ENCODE measurements at places on chromosomes 2 and 18.

DNA sequence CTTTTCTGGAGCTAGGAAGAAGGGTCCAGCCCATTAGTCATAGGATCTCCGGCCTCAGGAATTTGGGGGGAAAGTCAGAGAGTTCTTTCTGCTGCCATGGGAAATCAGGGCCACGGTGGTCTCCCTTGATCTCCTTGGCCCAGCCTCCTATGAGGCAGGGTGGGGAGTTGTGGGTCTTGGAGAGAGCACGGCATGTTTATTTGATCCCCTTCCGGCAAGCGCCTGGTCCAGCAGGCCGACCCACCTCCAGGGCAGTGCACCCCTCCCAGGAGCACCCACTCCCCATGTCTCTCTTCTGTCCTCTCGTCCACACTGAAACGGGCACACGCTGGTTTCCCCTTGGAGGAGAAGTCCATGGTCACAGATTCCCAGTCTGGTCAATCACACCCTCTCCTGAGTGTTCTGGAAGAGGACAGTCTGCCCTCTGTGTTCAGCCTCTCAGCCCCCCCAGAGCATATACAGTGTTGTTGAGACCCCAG, 464.6 kb upstream of the HS6ST1 start:
- no peak for DNase-seq

DNA sequence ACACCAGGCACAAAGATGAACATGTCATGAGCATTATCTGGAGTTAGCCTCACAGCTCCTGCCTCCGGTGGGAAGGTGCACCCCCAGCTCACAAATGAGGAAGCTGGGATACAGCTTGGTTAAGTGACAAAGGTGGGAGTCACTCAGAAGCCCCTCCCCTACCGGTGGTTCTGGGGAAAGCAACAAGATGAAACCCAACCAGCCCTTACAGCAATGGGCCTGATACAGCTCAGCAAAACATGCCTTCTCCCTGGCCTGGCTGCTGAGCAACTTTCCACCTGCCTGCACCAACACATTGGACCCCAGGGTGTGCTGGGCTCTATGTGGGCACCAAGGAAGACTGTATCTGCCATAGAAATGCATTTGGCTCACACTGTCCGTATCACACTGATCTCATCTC, 113.2 kb downstream of the GYPC start:
- no peak for DNase-seq

GRCh38 chr2:6866982-6867381, 1.3 kb upstream of the CMPK2 start:
- DNase-seq: no peak

- DNase-seq: no peak
Measured at GRCh38 chr2:15133461-15133860, 427.7 kb downstream of the NBAS start.

- DNase-seq: peak; percentile 25
Measured at GRCh38 chr2:196486146-196486545, 153.4 kb upstream of the CCDC150 start.

GRCh38 chr2:213229814-213230213, 54.5 kb upstream of the SPAG16 start:
- DNase-seq: no peak

DNA sequence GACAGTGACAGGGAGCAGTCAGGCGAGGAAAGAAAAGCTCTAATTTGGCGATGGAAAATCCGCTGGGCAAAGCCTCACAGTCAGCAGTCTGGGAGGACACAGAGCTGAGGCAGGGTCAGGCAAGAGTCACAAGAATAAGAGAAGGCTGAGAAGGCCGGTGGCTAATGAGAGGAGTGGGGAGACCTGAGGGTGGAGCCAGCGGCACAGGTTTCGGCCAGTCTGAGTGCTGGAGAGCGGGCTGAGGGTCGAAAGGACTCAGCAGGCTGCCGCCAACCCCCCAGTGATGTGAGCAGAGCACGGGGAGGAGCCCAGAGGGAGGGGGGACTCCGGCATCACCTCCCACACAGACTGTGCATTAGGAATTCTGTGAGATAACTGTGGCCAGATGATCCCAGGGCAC, 500.6 kb upstream of the MYT1L start:
- no peak for DNase-seq

DNA sequence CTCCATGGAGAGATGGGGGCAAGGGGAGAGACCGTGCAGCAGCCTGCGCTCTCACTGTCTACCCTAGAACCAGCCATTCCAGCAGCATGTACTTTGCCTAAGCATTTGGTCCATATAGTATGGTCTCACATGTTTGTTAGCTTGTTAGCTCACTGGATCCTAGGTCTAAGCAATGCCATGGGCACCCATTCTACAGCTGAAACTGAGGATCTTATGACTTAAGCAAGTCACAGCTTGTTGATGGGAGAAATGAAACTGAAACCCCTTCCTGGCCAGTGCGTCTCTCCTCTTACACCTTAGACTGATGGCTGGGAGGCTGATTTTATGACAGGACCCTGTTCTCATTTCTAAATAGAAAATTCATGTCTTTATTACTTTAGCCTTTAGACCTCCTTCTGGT, 90.1 kb downstream of the EPAS1 start:
- DNase-seq: no peak

DNA sequence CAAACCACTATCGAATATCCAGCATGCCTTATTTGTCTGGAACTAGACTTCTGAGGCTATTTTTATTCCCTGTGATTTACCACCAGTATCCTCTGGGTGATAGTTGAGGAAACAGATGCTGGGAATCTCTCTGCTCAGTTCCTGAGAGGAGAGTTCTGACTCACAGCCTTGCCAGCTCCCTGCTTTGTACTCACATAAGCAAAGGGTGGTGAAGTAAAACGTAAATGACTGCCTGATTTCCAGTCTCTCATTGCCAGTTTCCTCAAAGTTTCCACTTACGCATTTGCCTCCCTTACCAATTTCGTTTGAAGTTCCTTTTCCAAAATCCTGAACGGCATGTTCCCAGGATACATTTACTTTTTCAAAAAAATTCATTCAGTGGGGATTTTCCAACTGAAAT, 69.2 kb upstream of the HNRNPA3 start:
- peak; percentile 79 for DNase-seq

- no peak for DNase-seq
Measured at GRCh38 chr2:163621445-163622004, 114.3 kb downstream of the FIGN start.

GRCh38 chr2:54895730-54896129, 154.5 kb downstream of the RTN4 start:
- no peak for DNase-seq

DNA sequence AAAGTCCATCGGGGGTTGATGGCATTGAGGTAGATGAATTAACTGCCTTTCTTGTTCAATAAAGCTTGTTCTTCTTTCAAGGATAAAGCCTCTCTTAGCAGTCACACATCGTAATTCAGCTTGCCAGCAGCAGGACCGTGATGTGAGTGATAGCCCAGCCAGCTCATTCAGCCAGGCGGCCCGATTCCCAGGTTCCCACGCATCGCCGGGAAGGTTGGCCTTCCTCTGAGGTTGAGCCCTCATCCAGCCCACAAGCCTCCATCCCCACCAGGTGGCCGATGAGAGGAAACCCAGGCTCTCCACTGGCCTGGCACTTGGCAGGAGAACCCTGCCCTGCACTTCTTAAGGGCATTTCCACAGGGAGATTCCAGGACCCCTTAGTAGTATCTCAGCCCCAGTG, 4.7 kb downstream of the AGAP1 start:
- no peak for DNase-seq

GRCh38 chr2:59237311-59237710, 996.2 kb upstream of the FANCL start:
- DNase-seq: no peak

- DNase-seq: peak; percentile 92
Measured at GRCh38 chr2:27050996-27051901, at the start of gene AGBL5. TSS of gene AGBL5 (plus strand) at chr2:27051668. CDS start at chr2:27052959, 1,291 bp downstream.

GRCh38 chr18:49663899-49664890, 102.3 kb downstream of the LIPG start:
- peak; percentile 80 for DNase-seq

- peak; percentile 36 for DNase-seq
Measured at GRCh38 chr2:9558948-9559381, 3.3 kb upstream of the ADAM17 start.

- no peak for DNase-seq
Measured at GRCh38 chr2:201880993-201881611, 74.8 kb downstream of the CDK15 start.

DNA sequence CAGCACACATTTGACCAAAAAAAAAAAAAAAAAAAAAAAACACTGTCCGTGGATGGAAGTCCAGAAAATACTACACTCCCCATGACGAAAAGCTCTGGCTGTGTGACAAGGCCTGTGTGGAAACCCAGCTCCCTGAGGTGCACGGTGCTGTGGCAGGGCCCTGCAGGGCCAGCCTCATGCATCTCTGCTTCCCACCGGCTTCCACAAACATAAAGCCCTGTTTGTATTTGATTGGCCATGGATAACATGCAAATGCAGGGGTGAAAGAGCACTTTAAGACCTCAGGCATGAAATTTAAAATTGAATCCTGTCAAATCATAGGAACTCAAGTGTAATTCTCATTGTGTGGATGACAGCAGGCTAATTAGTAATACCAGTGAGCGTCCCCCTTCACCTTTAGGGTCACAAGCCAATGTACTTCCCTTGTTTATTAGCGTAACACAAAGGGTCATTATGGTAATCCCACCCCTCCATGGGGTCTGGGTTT, 757.2 kb downstream of the GALR1 start:
- DNase-seq: no peak

GRCh38 chr18:8625461-8626092, 16.3 kb downstream of the RAB12 start:
- no peak for DNase-seq

DNA sequence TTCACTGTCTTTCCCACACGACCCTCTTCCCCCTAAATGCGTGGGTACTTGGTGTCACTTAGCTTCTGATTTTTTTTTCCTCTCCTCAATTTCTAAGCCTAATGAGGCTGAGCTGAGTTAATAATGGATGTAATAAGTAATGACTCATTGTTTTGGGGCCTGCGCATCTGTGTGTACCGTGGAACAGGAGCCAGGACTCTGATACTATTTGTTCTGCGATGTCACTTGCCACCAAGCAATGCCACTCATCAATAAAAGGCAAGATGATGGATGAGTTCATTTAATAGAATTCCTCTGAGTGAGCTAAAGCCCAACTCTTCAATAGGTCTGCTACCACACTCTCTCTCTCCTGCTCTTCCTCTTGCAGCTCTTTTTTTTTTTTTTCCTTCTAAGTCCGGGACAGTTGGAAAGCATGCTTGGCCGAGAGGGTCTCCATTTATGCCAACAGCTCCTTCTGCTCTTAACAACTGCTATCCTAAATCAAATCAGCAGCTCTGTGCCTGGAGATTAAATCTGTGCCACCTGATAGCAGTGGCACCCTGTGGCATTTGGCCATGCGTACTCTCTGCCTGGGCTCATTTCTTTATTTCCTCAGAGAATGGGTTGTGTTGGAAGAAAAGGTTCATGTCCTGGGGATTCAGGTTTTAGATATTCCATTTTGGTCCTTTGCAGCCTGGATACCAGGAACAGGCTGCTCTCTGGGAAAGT, 1284.2 kb upstream of the PIK3C3 start:
- no peak for DNase-seq

DNA sequence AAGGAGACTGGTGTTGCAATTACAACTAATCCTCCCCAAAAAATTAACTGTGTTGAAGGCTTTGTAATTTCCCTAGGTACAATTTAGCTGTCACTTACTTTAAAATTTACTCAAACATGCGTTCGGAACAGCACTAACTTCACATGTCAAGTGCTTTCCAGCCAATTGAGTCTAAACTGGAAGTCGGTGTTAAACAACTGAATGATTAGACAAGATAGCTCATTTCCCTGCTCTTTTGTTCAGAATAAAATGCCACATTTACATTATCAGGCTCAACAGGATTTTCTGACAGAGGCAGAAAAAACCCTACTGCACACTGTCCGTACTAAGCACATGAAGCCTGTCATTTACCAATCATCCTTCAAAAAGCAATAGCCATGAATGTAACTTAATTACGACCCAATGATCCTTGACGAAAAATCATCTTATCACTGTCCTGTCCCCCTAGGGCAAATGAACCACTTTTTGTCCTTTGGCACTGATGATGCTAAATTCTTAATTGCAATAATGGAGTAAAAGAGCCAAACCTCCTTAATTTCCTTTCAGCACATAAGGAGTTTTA, 56.0 kb downstream of the LRPPRC start:
- DNase-seq: no peak

GRCh38 chr2:195600778-195601177, 56.2 kb upstream of the SLC39A10 start:
- no peak for DNase-seq

- no peak for DNase-seq
Measured at GRCh38 chr2:220181165-220181564, 553.7 kb downstream of the SLC4A3 start.

- no peak for DNase-seq
Measured at GRCh38 chr2:120708944-120709607, 26.6 kb upstream of the GLI2 start.

GRCh38 chr18:10453806-10454680, at the start of gene APCDD1:
TSS of gene APCDD1 (plus strand) at chr18:10454635. CDS start at chr18:10454982, 347 bp downstream.
- peak; percentile 81 for DNase-seq

DNA sequence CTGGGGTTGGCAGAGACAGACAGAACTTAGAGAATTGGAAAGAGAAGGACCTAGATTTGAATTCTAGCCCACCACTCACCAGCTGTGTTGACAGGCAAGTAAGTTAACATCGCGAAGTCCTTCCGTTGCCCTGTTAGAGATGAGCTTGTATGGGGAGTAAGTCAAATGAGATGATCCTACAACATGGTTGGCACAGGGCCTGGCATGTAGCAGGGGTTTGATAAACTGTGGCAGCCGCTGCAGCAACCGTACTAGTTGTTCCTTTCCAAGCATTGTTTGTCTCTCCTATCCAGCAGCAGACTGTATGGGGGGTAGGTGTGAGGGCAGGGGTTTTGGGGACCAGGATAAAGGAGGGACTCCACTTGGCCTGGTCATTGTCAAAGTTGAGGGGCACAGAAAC, 16.0 kb downstream of the TET3 start:
- DNase-seq: no peak

GRCh38 chr2:5123582-5124196, 568.5 kb upstream of the SOX11 start:
- DNase-seq: no peak

DNA sequence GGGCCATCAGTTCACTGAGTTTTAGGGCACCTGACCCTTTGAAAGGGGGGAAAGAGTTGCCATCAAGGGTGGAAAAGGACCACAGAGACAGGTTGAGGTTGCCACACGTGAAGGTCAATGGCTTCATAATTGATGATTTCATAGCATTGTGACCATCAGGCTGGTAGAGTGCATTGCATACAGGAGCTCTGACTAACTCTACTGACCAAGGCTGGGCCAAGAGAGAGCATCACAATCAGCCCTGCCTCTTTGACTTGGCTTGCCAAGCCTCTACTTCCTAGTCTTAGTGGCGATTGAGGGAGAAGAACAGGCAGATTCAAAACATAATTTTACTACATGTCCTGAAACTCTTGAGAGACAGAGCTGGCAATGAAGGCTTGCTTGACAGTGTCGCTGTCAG, 5.8 kb upstream of the TNP1 start:
- no peak for DNase-seq

- DNase-seq: no peak
Measured at GRCh38 chr2:21253311-21254027, 129.7 kb downstream of the TDRD15 start.

GRCh38 chr2:170145675-170146432, 32.1 kb upstream of the MYO3B start:
- DNase-seq: no peak

GRCh38 chr2:19132967-19133366, 225.5 kb downstream of the OSR1 start:
- no peak for DNase-seq

GRCh38 chr2:182302174-182302573, 124.7 kb downstream of the PDE1A start:
- DNase-seq: no peak
